Ascending aorta (tissue), 2 donors: ENCODE measurements at places on chromosomes 16 and 17.

GRCh38 chr17:42519546-42520491 is 16.2 kb upstream of the NAGLU start:
- DNase-seq = peak; percentile 77

DNA sequence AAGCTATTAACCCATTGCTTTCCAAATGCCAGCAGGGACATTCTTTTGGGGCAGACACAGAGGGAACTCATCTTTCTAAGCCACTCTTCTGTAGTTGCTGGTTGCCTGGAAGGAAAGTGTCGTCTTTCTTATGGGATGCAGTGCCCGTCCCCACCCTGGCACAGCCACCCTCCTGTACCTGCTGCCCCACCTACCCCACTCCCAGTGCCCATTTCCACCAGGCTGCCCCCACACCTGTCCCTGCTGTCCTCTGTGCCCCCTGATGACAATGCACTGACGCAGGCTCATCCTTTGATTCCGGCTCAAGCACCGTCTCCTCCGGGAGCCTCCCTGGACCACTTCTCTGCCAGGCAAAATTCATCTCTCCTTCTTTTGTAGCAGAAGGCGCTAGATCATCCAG is 190.4 kb upstream of the CDH5 start:
- no peak for DNase-seq

- no peak for DNase-seq
Measured at GRCh38 chr17:50908860-50909764, 43.0 kb upstream of the TOB1 start.

DNA sequence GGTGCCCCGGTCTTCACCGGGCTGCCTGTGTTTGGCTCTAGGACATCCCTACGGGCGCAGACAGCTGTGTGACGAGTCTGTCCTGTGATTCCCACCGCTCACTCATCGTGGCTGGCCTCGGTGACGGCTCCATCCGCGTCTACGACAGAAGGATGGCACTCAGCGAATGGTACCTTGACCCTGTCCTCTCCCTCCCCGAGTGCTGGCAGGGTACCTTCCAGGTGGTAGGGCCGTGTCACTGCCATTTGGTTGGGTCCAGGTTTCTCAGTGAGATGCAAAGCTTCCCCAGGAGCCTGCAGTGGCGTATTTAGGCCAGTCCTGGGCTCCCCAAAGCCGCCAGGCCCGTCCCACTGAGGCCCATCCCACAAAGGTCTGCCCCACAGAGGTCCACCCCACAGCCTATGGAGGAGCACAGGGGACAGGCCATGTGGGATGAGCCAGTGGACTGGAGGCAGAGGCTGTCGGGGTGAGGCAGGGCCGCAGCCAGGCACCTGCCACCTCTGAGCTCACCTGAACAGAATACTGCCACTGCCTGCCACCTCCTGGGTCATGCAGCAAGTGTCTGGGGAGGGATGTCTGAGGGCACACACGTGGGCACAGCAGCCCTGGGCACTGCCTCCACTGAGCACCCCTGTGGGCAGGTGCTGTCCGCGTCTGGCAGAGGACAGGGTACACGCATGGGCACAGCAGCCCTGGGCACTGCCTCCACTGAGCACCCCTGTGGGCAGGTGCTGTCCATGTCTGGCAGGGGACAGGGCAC is 31.4 kb upstream of the CHMP6 start:
- no peak for DNase-seq

DNA sequence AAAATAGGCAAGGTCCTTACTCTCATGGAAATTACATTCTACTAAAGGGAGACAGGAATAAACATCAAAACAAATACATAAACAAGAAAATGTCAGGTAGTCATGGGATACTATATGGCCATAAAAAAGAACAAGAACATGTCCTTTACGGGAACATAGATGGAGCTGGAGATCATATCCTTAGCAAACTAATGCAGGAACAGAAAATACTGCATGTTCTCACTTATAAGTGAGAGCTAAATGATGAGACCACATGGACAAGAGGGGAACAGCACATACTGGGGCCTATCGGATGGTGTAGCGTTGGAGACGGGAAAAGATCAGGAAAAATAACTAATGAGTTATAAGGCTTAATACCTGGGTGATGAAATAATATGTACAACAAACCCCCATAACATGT is 69.1 kb downstream of the BRIP1 start:
- no peak for DNase-seq
